Right kidney (tissue), 9 donors: ENCODE measurements at places on chromosomes 7 and 10.

DNA sequence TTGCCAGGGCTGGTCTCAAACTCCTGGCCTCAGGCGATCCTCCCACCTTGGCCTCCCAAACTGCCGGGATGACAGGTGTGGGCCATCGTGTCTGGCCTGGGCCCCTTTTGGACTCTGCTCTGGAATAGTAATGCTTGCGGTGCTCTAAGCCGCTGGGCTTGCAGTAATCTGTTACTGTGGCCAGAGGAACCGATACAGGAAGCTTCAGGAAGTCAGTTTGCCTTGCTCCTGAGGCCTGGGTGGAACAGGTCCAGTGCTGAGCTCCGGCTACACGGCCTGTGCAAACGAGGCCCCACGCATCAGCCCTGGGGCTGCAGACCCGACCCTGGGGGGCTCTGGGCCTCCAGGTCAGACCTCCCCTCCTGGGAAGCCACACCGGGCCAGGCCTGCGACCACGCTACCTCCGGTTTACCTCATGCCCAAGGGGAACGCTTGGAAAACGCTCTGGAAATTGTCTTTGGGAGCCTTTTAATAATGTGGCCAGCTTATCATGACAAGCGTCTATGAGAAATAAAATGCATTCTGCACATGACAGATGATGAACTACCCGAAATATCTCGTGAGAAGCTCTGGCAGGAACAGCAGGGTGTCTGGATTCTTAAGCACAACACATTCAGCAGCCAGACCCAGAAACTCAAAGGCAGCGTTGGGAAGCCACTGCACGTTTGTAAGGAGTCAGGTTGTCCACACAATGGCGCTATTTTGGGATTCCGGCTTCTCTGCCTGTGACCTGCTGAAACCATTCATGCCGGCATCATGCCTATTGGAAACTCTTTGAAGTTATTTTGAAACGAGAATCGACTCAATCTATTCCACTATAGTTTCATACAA, 10.1 kb upstream of the ADAP1 start:
- no peak for DNase-seq

GRCh38 chr7:125568799-125569198, 639.2 kb upstream of the POT1 start:
- no peak for DNase-seq

DNA sequence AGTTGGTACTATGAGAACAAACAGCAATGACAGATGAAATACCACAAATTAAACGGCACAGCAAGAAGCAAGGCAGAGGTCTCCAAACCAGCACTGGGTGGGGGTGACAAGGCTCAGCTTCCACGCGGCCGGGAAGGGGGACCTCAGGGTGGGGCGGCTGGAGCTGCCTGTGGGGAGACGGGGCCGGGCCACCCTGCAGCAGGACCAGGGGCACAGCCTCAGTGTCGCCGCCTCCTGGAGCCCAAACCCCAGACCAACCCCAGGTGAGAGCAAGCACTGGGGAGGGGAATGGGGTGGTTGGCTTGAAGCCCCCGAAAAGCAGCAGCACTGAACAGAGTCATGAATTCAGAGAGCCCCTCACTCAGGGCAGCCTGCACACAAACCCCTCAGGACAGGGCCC, 49.3 kb upstream of the PRKAR1B start:
- no peak for DNase-seq

DNA sequence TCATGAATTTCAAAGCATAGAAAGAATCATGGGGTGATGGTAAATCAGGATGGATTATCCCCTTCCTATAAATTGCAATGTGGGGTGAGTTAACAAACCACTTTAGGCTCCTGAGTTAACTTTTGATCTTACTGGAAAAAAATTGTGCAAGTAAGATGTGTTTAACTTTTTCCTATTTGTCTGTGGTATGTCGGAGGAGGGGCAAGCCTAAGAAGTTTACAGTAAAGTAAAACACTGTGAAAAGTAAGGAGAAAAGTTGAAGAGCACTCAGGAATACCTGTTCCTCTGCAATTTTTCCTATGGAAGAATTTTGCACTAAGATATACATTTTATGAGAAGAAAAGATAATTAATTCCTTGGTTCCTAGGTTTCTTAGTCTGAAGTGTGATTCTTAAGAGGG, 44.4 kb downstream of the IFIT5 start:
- no peak for DNase-seq

GRCh38 chr7:7665031-7665430, 24.5 kb downstream of the UMAD1 start:
- DNase-seq, result no peak

DNA sequence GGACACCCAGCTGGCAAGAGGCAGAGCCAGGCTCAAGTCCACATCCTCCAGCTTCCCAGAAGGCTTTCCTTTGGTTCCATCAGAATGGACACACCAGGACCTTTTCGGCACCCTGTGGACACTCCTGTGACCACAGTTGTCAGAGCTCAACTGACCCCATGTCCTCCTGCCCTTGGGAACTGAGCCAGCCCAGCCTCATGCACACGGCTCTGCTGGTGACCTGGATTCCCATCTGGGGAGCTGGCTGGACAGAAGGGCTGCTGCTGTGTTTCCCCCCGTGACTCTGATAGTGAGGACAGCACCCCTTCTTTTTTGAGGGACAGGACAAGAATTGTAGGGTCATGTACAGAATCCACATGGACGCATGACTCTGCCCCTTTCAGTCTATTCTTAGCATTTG, 289.2 kb downstream of the WDR37 start:
- no peak for DNase-seq

DNA sequence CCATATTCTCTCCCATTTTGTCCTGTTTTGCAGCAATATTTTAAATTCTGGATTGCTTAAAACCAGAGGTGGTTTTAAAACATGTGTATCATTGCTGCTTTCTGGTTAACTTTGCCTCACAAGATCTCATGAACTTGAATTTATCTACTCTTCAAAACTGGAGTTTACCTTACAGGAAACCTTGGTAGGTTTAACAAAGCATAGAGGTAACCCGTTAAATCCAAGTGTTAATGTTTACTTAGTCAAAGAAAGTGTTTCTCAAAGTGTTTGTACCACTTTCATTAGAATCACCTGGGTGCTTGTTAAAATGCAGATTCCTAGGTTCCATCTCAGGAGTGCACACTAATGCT, 44.0 kb upstream of the VDAC2 start:
- no peak for DNase-seq

DNA sequence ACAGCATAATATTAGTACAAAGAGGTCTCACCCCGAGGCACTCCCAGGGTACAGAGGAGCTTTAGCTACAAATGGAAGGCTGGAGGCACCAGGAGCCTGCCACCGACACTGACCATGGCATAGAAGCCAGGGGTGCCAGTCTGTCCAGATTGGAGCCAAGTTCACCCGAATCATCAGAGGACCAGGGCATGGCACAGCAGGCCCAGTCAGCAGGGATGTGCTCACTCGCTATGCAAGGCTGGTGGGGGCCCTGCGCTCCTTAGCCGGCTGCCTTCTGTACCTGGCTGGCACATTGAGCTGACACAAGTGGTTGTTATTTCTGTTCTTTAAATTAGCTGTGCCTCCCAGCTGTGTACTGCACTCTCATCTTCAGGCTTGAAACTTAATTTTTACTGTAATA, 149.3 kb downstream of the TCERG1L start:
- no peak for DNase-seq

DNA sequence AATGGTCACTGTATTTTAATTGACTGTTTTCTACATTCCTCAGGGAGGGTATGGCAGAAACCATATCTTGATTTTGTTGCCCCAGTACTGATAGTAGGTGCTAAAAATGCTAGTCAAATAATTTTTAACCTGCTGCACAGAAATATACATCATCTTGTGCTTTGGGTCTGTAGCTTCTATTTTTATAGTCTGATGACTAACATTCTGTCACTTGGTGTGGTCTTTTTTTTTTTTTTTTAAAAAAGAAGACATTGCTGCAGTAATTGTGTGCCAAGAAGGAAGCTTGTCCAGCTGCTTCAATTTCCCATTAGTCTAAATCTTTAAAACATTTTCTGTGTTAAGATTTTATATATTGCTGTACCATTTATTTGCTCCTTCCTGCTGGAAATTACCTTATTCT, 83.6 kb downstream of the ICA1 start:
- no peak for DNase-seq

DNA sequence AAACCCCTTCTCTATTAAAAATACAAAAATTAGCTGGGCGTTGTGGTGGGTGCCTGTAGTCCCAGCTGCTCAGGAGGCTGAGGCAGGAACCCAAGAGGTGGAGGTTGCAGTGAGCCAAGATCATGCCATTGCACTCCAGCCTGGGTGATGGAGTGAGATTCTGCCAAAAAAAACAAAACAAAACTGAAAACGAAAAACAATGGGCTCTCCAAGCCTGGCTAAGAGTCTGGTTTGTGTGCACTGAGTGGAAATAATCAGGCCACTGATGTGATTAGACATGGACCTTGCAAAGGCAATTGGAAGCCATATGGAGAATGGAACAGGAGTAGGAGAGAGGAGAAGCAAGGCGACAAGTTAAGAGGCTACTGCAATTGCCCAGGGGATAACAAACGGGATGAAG, 60.1 kb upstream of the GSDME start:
- DNase-seq, result no peak

DNA sequence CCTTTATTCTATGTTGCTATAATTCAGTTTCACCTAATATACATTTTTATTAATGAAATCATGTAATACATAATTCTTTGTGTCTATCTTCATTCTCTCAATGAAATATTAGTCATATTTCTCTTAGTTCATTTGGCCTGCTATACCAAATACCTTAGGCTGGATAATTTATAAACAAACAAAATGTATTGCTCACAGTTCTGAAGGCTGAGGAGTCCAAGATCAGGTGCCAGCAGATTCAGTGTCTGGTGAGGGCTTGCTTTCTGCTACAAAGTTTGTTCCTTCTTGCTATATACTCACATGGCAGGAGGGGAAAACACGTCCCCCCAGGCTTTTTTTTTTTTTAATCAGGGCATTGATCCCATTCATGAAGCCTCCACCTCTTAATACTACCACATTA, 143.4 kb upstream of the GRB10 start:
- no peak for DNase-seq

DNA sequence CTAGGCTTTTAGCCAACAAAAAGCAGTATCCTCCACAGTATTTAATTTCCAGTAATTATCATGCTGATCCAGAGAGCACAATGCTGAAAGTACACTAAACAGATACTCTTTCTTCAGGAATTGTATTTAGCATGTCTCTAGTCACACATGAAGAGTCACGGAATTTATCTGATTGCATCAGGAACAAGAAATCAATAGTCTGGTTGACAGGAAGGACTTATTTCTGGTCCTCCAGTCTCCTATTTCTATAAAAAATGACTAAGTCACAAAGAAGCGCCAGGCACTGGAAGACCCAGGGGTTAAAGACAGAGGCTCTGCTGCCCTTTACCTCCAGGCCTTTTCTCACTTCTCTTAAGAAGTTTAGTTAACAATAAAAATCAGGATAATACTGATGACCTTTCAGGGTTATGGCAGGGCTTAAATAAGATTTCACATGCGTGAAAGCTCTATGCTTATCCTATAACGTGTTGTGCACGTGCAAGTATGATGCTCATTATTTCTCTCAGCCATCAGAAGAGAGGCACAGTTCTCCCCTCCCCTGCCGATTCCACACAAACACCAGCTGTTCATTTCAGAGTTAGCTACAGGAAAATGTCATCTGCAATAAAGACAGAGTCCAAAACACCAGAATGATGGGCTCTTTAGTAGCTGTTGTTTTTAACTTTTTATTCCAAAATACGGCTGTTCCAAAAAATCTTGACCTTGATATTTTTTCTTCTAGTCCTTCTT, 36.9 kb downstream of the SLC26A4 start:
- DNase-seq, result no peak

GRCh38 chr10:96666741-96667140, 53.6 kb downstream of the PIK3AP1 start:
- DNase-seq, result no peak

- no peak for DNase-seq
Measured at GRCh38 chr7:16978358-16979244, 96.8 kb upstream of the AGR3 start.

DNA sequence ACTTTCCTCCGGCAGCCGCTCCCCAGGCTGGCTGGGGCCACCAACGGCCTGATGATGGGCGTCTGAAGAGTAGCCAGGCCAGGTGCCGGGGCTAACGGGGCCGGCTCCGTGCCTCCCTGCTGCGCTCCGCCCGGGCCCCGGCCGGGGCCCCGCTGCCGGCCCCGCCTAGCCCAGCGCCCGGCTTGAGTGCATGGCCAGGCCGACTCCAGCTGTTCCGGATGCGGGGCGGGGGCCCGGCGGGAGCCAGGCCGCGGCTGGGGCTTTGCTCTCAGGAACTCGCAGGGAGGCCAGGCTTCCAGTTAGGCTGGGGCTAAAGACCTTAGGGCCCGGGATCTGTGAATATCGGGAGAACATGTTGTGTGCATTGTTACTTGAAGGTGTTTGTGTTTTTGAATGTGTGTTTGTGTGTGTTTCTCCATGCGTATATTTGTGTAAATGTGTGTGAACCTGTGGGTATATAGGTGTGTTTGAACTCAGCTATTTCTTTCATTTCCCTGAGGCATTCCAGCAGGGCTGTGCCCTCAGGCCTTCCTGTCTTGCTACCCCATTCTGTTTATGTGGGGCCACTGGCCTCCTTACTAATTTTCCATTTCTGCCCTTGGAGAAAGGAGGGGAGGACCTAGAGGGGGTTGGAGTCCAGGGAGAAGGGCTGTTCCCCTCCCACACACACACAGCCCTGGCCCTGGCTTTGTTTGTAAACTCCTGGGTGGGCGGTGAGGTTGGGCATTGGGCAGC, 1.1 kb upstream of the LBX1 start:
- DNase-seq, result peak; percentile 74

- DNase-seq, result no peak
Measured at GRCh38 chr7:70728872-70729552, 402.9 kb upstream of the GALNT17 start.

- DNase-seq, result no peak
Measured at GRCh38 chr7:123748171-123748733, 551 bp downstream of the WASL start.

- no peak for DNase-seq
Measured at GRCh38 chr10:6176691-6177231, 26.0 kb upstream of the PFKFB3 start.

GRCh38 chr10:22824984-22825383, 102.9 kb upstream of the ARMC3 start:
- no peak for DNase-seq

DNA sequence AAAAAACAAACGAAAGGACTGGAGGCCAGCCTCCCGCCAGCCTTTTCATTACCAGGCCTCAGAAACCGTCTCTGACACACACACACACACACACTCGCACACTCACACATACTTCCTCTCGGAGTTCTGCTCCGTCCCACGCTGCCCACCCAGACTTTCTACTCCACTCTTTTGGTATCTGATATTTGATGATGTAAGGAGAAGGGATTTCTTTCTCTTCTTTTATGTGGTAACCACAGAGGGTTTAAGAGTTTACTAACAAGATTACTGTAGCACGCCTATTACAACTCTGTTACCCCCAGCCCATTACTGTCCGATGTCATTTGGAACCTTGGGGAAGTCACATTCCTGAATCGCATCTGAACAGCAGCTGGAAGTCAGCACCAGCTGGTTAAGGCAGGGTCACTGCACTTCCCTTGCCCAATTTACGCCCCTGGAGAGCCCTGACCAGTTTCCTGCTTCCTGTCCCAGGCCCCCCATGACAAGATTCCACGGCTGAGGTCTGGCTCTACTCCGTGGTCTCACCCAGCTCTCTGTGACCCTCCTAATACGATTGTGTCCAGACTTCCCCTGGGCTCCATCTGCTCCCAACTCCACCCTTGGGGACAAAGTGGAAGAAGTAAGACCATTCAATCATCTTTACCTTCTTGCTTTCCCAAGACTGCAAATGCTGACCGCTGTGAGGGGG, 1.1 kb downstream of the DENND2A start:
- DNase-seq, result no peak

GRCh38 chr7:24737281-24737680, 20.0 kb downstream of the GSDME start:
- no peak for DNase-seq
